Activated CD8-positive, alpha-beta T cell treated with anti-CD3 and anti-CD28 coated beads, Interleukin-2, amount 10 ng/mL, durations not matched to agents 7 days and 5 days (primary cell): ENCODE measurements at places on chromosomes 2 and 18. TPM values are rescaled to one million over a fixed set of nuclear protein-coding genes. Genes with fewer than 3 reads are reported as not detected.
A peak's percentile ranks its signal among the peaks of the same experiment; 100 is the strongest.

DNA sequence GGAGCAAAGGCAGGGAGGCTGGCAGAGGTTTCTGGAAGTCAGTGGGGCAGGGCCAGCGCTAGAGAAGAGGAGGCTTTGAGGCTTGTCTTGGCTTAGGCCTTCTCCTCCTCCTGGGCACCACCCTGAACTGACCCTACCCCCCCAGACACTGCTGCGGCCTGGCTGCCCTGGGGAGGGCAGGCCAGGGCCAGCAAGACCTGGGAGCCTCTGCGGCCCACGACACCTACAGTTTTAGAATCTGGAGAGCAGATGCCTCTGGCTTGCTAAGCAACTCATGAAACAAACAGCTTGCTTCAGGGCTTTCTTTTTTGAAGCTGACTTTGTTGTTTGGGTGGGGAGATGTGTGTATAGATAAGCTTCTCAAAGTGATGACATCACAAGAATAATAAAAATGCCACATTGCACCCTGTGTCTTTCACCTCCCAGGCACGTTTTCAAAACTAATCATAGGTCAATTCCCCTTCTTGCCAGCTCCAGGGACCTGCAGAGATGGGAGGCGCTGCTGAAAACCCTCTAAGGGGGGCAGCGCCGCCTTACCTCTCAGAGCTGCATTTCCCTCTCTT, 46.2 kb upstream of the SMAD7 start:
- peak; percentile 42 for DNase-seq

- DNase-seq: no peak
These were observed 80.8 kb downstream of the NAT8 start for GRCh38 chr2:73561422-73561821.

GRCh38 chr2:24926602-24927252, 6.7 kb upstream of the ADCY3 start:
- DNase-seq: no peak

DNA sequence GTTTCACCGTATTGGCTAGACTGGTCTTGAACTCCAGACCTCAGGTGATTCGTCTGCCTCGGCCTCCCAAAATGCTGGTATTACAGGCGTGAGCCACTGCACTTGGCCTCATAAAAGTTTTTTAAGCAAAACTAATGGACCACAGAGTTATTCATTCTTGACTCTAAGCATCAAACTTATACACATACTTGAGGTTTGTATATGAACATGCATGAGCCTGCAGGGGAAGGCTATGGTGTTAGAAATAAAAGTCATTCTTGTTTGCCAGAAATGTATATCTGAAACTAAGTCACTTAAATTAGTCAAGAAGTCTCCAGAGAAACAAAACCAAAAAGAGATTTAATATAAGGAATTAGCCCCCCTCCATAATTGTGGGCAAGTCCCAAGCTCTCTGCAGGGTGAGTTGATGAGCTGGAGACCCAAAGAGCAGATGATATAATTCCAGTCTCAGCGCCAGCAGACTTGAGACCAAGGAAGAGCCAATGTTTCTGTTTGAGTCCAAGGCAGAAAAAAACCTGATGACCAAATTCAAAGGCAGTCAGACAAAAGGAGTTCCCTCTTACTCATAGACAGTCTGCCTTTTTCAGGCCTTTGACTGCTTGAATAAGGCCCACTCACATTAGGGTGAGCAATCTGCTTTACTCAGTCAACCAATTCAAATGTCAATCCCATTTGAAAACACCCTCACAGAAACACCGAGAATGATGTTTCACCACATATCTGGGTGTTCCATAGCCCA, 69.0 kb upstream of the DSG1 start:
- no peak for DNase-seq

- no peak for DNase-seq
These were observed 747.0 kb downstream of the BCL11A start for GRCh38 chr2:59806486-59806885.

GRCh38 chr2:43239981-43240765, 13.8 kb upstream of the ZFP36L2 start:
- DNase-seq: no peak

GRCh38 chr2:162435157-162435556, 91.2 kb downstream of the GCA start:
- no peak for DNase-seq

DNA sequence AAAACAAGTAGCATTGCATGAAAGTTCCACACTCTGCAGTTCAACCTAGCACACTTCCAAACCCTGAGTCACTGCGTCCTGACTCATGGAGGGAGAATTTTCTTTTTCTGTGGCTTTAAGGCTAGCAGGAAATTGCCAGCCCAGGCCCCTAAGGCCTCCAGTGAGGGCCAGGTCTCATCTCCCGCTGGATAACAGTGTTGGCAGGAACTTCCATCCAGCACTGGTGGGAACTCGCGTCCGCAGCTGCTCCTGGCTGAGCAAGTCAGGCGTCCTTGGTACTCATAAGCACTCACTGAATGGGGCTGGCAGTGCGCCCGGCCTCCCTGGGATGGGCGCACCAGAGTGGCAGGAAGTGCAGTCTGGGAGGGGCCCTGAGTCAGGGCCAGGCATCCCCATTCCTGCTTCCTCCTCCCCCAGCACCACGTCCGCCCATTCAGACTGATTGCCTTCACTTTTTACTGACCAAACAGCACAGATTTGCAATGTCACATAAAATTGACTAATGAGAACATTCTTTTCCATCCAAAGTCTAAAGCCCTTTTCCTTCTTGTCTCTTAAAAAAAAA, 14.3 kb downstream of the MALL start:
- peak; percentile 23 for DNase-seq

DNA sequence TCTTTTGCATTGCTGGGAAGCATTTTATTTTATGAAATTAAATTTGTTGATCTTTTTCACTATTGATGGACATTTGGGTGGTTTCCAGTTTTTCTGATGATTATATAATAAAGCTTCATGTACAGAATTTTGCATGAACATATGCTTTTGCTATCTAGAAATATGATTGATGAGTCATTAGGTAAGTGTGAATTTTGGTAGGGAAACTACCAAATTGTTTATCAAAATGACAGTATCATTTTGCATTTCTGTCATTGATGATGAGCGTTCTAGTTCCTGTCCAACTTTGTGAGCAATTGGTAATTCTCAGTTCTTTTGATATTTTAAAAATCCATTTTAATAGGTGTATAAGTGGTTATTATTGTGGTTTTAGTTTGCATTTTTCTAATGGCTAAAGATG, 67.7 kb downstream of the TAF4B start:
- DNase-seq: no peak

DNA sequence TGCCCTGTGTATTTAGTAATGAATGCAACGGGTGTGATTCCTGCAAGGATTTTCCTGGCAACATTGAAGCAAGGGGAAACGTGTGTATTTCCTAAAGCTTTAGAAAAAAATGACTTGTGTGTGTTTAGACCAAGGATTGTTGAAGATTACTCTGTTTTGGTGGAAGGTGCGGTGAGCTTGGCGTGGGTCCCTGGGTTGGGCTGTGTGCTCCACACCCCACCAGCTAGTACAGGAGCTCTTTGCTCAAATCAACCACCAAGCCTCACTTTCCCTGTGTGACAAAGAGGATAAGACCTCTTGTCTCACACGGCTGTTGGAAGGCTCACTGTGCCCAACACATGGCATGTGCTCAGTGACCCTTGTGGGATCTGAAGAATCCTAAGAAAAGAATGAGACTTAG, 21.4 kb upstream of the GREB1 start:
- DNase-seq: no peak

DNA sequence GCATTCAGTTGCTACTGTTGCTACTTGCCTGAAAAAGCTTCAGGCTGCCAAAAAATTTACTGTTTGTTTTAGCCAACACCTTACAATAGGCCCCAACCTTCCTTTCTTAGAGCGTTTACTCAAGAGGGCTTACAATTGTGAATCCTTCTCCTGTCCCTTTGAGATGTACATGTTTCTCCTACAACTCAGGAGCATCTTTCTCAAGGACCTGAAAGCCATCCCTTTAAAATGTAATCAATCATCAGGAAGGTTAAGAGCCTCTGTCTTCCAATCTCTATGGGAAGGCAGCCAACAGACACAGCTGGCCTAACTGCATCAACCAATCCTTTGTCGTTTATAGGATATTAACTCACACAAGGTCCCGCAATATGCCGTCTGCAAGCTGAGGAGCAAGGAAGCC, 3.4 kb upstream of the IER3IP1 start:
- no peak for DNase-seq

GRCh38 chr2:7023542-7023941, 106.3 kb downstream of the RNF144A start:
- DNase-seq: no peak

GRCh38 chr2:30410217-30410616, 36.8 kb upstream of the LCLAT1 start:
- peak; percentile 26 for DNase-seq

GRCh38 chr2:130252880-130253645, 54.8 kb upstream of the TUBA3E start:
- no peak for DNase-seq

PLGLB2 gene
- 0.53 TPM for total RNA-seq

CRYBA2 gene
- not detected for total RNA-seq

GAL3ST2 gene
- 0.34 TPM for total RNA-seq

HAAO gene
- 0.37 TPM for total RNA-seq

DHX57 gene
- total RNA-seq: 15.3 TPM

VIL1 gene
- not detected for total RNA-seq
